ENCODE measurements at places on chromosomes 2 and 18. TPM values are rescaled to one million over a fixed set of nuclear protein-coding genes. Genes with fewer than 3 reads are reported as not detected.

The LRRTM4 gene
- total RNA-seq: not detected

The ERBB4 gene
- 0.16 TPM for total RNA-seq

The ELOA2 gene
- not detected for total RNA-seq

The TLX2 gene
- total RNA-seq: not detected

The ONECUT2 gene
- not detected for total RNA-seq

The CHRNG gene
- total RNA-seq: 697 TPM

The SFTPB gene
- total RNA-seq: not detected

The EEF1B2 gene
- total RNA-seq: 335 TPM

The CCDC150 gene
- 7.6 TPM for total RNA-seq

The KCNK3 gene
- 1.1 TPM for total RNA-seq

The TUBA3D gene
- not detected for total RNA-seq

The ATP6V1B1 gene
- 1.7 TPM for total RNA-seq

The WDR54 gene
- 7.8 TPM for total RNA-seq

Measured in myocyte (in vitro differentiated cells).